Brain microvascular endothelial cell (primary cell): ENCODE measurements at places on chromosomes 1 and 21.

DNA sequence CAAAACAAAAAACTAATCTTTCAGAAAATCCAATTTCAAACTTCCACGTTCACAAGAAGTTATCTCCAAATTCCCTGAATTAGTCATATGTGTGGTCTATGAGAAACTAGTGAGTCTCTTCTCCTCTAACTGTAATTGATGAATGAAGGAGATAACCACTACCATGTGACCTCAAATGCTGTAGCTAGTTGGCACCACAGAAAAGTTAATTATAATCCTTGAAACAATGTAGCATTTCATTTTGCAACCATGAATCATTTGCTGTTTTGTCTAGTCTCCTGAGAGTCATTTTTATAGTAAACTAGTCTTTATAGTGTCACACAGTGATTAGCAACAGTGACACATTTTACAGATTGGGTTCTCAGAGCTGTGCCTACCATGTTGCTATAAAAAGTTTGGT is 287.5 kb downstream of the LRRIQ3 start:
- DNase-seq = no peak

GRCh38 chr1:176733661-176734060 is 270.7 kb downstream of the PAPPA2 start:
- no peak for DNase-seq

- no peak for DNase-seq
These were observed 171.6 kb upstream of the KAZN start for GRCh38 chr1:14426854-14427253.

GRCh38 chr21:40881767-40882166 is 34.8 kb upstream of the DSCAM start:
- DNase-seq = no peak

- no peak for DNase-seq
These were observed 190.8 kb downstream of the LTN1 start for GRCh38 chr21:28801906-28802305.

DNA sequence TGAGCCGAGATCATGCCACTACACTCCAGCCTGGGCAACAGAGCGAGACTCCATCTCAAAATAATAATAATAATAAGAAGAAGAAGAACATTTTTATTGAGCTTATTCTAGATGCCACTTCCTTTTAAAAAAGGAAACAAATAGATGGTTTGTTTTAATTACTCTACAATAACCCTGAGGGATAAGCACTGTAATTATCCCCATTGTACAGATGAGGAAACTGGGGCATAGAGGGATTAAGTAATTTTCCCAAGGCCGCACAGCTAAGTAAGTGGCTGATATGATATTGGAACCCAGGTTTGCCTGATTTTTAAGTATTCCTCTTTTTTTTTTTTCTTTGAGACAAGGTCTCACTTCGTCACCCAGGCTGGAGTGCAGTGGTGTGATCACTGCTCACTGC is 58.5 kb upstream of the LRIG2 start:
- DNase-seq = no peak

DNA sequence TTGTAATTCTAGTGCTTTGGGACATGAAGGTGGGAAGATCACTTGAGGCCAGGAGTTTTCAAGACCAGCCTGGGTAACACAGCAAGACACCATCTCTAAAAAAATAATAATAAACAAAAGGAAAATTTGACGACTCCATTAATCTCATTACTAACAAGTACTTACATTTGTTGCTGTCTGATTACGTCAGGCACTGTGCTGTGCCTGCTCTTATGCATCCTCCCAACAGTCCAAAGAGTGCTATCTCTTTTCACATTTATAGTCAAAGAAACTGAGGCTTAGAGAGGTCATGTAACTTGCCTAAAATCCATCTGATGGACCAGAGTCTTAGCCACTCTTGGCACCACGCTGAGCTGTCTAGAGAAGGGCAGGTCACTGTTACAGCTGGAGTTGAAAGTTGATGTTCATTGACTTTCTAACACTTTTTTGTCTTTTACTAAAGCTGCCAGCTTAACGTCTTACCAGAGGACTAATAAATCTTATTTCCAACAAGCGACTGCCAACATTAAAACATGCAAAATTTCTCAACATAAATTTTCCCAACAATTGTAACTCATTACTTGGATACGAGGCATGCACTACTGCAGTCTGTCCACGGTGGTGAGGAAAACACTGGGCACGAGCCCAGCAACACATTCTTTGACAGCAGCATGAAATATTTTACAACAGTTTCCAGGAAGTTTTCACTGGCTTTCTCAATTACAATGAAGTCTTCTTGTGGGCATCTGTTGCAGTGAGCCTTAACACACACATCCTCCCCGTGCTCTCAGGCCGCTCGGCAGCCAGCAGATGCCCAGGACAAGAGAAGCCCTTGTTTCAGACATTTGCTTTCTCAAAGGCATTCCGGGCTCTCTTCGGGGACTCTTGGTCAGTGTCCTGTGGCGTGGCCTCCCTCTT is 262.9 kb upstream of the PROX1 start:
- DNase-seq = no peak
